ENCODE measurements at places on chromosomes 7 and 10.

DNA sequence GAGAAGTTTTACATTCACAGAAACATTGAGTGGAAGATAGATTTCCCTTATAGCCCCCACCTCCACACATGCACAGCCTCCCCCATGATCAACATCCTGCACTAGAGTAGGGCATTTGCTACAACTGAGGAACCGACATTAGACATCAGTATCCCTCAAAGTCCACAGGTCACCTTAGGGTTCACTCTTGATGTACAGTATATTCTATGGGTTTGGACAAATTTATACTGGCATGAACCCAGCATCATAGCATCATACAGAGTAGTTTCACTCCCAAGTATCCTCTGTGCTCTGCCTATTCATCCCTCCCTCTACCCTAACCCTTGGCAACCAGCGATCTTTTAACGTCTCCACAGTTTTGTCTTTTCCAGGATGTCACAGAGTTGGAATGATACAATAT, 64.4 kb downstream of the VSTM4 start:
- DNase-seq: no peak

GRCh38 chr10:130728531-130729215, 582.8 kb downstream of the TCERG1L start:
- DNase-seq: no peak

DNA sequence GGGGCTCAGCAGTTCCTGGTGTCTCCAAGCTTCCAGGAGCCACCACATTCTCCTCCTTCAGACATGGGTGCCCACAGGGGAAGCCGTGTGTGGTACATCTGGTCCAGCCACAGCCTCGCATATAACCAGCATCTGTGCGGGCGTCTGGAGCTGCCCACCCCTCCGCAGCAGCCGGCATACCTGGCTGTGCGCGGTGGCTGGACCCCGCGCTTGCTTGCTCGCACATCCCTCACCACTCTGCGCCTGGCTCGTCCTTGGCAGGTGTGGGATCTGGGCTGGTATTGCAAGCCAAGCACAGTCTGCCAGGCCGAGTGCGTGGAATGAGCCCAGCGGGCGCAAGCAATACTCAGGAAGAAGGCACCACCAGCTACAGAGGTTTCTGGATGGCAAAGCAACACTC, 117.7 kb upstream of the MBL2 start:
- DNase-seq: no peak

DNA sequence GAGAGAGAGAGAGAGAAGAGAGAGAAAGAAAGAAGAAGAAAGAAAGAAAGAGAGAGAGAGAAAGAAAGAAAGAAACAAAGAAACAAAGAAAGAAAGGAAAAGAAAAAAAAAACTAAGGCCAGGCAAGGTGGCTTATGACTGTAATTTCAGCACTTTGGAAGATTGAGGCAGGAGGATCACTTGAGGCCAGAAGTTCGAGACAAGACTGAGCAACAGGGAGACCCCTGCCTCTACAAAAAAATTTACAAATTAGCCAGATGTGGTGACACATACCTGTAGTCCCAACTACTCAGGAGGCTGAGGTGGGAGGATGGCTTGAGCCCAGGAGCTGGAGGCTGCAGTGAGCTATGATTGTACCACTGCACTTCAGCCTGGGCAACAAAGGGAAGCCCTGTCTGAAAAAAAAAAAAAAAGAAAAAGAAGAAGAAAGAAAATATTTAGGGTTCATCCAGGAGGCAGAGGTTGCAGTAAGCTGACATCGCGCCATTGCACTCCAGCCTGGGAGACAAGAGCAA, 2.8 kb downstream of the SERPINE1 start:
- DNase-seq: no peak

DNA sequence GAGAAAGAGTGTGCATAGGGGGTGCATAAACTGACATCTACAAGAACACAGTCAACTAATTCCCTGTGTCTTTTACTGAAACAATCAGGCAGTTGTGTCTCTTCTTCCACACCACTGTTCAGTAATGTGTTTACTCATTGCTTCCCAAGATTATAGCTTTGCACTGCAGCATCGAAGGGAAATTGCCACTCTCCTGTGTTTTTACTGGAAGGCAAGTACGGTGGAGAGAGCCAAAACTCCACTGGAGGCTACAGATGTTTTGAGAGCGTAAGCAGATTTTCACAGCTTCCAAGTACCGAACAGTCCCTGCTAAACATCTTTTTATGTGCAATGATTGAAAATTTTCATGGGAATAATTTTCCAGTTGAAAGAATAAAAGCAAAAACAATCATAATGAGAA, 510.5 kb upstream of the AKR1E2 start:
- no peak for DNase-seq

- no peak for DNase-seq
Measured at GRCh38 chr7:106561151-106561550, 99.8 kb downstream of the CCDC71L start.

GRCh38 chr7:92778972-92779371, 57.4 kb downstream of the CDK6 start:
- no peak for DNase-seq

GRCh38 chr7:56537952-56538351, 421.7 kb upstream of the NUPR2 start:
- DNase-seq: no peak

DNA sequence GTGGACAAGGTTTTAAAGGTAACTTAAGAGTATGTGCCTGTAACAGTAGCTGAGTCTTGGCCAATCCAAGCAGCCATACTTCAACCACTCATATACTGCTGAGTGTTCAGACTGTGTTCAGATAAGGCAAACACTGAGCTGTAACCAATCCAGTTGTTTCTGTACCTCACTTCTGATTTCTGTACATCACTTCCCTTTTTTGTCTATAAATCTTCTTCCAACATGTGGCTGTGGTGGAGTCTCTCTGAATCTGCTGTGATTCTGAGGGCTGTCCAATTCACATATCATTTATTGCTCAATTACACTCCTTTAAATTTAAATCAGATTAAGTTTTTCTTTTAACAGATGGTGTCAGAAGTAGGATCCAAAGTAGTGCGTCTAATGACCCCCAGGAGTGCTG, 149.5 kb upstream of the PHF14 start:
- no peak for DNase-seq

DNA sequence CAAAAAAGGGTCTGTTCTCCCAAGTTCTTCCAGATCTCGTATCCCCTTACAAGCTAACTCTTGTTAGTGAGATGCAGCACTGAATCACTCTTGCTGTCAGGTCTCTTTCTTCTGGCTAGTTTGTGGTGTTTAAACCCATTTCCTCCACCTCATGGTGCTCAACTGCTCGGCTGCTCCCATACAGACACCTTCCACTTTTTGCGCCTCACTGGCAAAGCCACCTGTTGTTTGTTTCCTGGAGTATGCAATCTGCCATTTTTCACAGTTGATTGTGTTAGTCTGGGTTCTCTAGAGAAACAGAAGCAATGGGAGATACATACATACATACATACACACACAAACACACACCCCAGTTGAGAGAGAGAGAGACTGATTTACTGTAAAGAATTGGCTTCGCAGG, 124.4 kb upstream of the SP8 start:
- no peak for DNase-seq

DNA sequence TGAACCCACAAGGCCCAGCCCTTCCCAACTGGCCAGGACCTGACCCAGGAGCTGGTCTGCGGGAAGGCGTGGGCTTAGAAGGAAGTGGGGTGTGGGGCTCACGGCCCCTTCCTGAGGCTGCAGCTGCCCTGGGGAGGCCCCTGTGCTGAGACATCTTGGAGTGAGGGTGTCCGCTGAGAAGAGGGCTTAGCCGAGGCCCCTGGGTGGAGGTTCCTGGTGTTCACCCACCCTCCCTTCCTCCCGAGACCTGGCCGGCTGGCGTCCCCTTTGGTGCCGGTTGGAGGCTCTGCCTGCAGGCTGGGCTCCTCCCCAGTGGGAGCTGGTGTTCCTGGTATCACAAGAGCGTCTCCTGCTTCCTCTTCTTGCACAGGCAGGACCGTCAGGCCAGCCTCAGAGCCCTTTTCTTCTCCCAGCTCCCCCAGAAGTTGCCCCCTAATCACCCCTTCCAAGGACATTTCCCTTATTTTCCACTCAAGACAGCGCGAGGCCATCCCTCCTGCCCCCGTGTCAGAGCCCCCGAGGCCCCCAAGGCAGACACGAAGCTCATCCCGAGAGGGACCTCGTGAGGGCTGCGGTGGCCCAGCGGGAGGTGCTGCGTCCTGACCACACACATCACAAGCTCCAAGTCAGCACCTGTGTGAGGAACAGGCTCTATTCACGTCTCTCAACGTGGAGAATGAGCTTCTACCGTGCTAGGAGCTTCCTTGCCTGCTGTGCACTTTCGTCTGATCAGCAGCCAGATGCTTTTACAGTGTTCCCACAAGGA, 25.1 kb upstream of the FAM20C start:
- DNase-seq: no peak

GRCh38 chr7:113207441-113207840, 89.1 kb upstream of the SMIM30 start:
- DNase-seq: no peak

DNA sequence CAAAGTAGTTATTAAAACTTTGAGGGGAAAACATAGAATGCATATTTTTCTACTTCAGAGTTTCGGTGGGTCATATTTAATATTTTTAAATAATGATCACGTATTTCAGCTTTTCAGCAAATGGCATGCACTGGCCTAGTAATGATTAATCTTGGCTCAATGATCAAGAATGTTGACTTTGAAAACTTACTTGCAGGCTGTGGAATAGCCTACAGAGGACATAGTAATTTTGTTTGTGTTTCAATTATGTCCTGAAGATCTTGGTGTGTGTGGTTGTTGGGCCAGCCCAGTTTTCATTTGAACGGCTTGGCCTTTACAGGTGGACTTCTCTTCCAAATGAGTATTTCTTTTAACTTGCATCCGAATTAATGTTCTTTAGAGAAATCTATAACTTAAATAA, 35.1 kb downstream of the ADD3 start:
- no peak for DNase-seq

GRCh38 chr10:106952033-106952432, 212.5 kb downstream of the SORCS1 start:
- DNase-seq: no peak

DNA sequence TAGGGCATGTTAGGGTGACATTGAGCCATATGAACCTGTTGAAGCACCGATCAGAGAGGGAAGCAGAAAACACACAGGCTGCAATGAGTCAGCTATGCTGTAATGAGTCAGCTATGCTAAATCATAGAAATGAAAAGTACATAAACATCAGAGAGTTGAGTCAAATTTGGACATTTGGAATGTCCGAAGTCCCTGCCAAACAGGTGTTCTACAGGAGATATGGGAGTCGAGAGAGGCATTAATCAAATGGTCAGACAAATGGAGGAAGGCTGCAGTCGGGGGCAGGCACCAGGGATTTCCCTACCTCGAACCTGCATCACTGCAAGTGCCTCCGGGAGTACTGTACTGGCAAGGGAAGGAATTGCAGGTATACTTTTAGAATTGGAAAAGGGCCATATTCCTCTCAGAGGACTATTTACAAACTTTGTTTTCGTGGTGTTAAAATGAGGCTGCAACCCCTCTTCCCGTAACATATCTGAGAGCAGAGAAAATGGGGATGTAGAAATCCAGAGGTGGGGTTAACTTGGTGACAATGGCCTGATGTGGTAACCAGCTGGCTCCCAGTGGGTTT, 8.8 kb upstream of the ZC3HAV1 start:
- no peak for DNase-seq

DNA sequence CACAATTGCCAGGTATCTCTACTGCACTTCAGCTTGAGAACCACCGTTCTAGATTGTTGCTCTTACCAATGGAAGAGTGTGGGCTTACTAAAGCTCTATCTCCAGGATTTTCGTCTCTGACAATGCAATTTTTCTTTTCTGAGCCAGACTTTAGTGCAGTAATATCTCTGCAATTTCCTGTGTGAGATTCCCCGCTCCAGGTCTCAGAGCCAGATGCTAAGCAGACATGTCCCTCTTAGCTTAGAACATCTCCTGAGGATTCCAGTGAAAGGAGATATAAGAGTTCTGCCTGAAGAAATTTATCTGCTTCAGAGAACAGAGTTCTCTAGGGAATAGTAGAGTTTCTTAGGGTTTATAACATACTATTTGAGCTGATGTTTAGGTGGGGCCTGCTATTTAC, 82.0 kb downstream of the SND1 start:
- DNase-seq: no peak

DNA sequence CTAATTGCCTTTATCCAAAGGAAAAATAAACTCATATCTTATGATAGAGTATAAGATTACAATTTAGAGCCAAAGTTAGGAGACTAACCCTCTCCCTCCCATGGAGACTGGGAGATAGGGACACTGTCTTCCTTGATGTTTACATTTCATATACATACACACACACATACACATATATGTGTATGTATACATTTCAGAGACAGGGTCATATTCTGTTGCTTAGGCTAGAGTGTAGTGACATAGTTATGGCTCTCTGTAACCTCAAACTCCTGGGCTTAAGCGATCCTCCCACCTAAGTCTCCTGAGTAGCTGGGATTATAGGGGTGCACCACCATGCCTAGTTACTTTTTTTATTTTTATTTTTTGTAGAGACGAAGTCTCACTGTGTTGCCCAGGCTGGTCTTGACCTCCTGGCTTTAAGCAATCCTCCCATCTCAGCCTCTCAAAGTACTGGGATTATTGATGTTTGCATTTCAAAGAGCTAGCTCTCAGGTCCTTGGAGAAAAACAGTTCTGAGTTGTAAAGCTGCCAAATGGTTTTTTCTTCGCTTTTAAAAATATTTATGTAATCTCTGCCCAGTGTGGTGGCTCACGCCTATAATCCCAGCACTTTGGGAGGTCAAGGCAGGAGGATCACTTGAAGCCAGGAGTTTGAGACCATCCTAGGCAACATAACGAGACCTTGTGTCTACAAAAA, 8.1 kb upstream of the REPIN1 start:
- no peak for DNase-seq

DNA sequence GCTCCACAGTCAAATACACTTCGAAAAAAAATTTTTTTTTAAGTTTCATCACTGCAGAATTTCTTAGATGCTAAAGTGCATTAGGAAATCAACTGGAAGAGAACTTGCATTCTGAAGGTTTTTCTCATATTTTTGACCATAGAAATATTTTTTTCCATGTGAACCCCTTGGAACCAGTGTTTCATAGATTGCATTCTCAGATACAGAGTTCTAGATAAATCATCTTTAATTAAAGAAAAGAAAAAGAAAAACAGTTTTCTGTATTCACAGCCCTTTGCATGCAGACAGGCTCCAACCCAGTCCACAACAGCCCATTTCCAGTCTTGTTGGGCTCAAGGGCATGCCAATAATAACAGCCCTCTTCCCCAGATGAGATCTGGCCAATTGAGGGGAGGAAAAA, 75.5 kb upstream of the RPA3 start:
- no peak for DNase-seq

DNA sequence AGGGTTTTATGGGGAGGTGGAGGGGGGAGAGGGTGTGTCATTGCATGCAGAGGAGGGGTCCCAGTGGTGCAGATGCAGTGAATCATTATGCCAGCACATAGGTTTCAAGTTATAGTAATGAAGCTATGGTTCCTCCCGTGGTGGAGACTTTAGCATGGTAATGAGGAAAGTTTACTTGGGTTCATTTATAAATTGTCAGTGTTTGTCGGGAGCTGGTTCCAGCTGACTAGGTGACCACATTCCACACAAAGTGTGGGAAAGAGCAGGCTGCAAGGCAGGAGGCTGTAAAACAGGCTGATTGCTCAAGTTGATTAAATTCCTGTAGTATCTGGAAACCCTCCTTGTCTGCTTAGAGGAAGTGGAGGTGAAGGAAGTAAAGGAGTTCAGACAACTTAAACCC, 78.9 kb downstream of the SRI start:
- no peak for DNase-seq
